Left renal pelvis (tissue), 4 donors: ENCODE measurements at places on chromosomes 12 and 14.

- DNase-seq = no peak
Measured at GRCh38 chr14:100213956-100214769, 24.8 kb upstream of the YY1 start.

DNA sequence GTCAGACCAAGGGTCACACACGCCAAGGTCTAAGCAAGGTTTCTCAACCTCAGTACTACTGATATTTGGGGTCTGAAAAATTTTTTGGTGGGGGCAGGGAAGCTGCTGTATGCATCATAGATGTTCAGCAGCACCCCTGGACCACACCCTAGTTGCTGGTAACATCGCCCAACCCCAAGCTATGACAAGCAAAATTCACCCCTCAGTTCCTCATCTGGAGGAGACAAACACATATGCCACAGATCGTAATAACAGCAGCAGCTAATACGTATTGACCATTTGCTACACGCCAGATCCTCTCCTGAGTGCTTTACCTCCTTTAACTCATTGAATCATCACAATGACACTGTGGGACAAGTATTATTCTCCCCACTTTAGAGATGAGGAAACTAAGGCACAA, 46.4 kb downstream of the ACTN1 start:
- DNase-seq = no peak

DNA sequence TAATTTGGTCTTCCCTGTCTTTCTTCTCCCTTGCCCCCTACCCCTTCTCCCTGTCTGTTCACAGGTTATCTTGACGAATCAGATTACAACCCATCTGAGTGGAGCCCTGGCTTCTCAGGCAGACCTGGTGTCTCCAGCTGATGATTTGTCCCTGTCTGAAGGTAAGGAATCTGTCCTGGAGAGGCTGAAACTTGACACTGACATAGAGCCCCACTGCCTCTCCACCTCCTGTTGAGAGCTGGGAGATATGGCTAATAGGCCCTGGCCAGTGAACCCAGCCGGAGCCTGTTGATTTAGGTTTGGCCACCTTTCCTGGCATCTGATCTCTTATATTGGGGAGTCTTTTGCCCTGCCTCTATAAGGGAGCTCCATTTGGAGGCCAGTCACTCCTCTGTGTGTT, 472.2 kb downstream of the RAD51B start:
- no peak for DNase-seq

DNA sequence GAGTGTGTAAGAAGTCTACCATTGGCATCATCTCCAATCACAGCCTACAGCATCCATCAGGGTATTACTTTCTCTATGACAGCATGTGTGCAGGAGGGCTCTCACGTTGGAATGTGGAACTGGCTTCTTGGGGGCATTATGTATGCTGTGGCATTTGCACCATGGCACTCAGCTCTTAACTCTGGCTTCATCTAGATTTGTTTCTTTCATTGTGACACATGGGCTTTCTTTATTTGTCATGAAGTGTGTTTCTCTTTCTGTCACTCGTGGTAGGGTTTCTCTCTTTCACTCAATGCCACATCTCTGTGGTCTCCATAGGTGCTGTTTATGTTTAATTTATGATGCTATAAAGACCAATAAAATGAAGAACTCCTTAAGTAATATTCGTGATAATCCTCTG, 191.2 kb upstream of the GARIN2 start:
- DNase-seq = no peak

- DNase-seq = no peak
Measured at GRCh38 chr14:100855256-100855930, 29.5 kb downstream of the MEG3 start.

- DNase-seq = no peak
Measured at GRCh38 chr14:59200195-59200594, 11.7 kb downstream of the DAAM1 start.

DNA sequence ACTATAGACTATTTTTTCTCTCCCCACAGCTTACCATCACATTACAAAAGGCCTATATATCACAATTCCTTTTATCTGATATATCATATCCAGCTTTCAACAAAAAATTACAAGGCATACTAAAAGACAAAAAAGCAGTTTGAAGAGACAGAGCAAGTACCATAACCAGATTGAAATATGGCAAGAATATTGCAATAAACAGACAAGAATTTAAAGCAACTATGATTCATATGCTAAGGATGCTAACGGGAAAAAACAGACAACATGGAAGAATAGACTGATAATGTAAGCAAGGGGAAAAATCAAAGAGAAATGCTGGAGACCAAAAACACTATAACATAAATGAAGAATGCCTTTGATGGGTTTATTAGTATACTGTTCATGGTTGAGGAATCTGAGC, 40.7 kb downstream of the LRP6 start:
- no peak for DNase-seq

- DNase-seq = no peak
Measured at GRCh38 chr14:63543826-63544406, 739 bp upstream of the PPP2R5E start.
